HuH-7 (cell line): ENCODE measurements at places on chromosomes 12 and 14.

- no peak for DNase-seq
Observed at GRCh38 chr12:13067322-13067721, 23.1 kb downstream of the FAM234B start.

GRCh38 chr12:10722502-10722904 lies 620 bp downstream of the YBX3 start:
- DNase-seq = peak; percentile 44

DNA sequence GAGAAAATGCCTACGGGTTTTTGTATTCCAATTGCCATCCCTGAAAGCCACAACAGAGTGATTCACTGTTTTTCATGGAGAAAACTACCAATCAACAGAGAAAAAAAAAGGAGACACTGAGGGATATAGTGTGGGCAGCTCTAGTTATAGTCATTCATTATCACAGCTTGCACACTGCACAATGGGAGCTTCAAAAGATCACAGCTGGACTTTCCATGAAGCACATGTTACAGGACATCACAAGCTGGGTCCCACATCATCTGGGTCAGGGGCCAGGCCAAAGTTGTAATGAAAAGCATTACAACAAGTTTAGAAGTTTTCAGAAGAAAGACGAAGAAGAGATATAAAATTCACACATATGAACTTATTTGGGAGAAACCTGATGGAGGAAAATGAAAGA lies 41.5 kb downstream of the RERG start:
- DNase-seq = no peak

- no peak for DNase-seq
Observed at GRCh38 chr12:82057770-82058169, 298.6 kb upstream of the PPFIA2 start.

- DNase-seq = no peak
Observed at GRCh38 chr12:114404083-114404925, 1.6 kb downstream of the TBX5 start.

- no peak for DNase-seq
Observed at GRCh38 chr12:120758798-120759590, 33.4 kb downstream of the ACADS start.

DNA sequence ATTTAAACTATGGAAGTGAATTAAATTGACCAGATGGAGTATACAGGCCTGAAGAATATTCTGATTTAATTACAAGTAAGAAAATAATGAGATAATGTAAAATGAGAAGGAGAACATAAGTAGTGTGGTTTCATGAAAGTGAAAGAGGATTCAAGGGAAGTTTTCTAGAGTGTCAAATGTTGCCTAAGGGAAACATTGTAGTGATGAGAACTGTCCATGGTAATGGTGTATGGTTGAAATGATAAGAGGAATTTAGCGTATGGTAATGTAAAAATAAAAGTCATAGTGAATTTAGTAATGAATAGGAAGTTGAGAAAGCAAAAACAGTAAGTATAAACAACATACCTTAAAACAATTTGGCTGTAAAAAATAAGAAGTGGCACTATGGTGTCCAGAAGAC lies 1954.6 kb upstream of the FLRT2 start:
- DNase-seq = no peak

DNA sequence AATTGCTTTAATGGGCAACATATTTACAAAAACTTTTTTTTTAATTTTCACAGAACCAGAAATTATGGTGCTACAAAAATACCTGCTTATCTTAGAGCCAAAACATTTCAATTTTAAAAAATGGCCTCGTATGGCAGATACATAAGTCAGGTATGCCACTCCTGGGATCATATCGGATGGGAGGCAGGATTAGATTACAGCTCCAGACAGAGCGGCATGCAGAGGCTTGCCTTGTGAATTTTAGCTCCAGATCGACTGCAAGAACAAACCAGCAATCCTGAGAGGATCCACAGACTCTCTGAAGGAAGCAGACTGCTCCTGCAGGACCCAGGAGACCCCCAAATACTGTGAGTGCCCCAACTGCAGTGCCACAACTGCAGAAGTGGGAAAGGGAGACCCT lies 169.3 kb upstream of the AMIGO2 start:
- DNase-seq = no peak

DNA sequence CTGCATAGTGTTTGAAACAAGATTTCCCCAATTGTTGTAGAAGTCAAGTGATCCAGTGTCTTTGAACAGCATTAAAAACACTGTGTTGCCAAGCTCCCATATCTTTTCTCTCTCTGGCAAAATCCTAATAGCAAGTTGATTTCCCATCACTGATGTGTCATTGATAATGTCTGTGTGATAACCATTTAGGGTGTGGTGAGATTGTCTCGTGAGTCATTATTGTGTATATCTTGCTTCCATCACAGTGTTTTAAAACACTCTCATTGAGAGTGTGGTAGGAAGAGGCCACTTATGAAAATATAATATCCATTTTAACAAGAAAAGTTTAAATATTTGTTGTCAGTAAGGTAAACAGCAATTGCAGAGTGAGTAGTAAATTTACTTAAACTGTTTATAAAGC lies 74.7 kb downstream of the PRORP start:
- no peak for DNase-seq

DNA sequence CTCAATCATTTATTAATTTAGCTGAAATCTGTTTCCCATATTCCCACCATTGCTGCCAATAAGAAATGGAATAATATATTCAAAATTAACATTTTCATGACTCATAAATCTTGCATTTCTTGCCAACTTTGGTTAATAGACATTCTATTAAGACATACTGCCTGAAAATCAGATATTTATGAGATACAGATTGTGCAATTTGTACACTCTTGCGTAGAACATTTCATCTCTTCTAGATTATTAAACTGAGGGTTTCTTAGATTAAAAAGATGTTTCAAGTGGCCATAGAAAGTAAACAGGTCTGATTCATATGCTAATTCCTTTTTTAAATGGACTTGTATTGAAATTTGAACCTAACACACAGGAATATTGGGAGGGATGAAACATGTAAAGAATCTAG lies 9.1 kb downstream of the LTA4H start:
- DNase-seq = no peak

- no peak for DNase-seq
Observed at GRCh38 chr12:32217354-32218310, 111.0 kb downstream of the BICD1 start.

DNA sequence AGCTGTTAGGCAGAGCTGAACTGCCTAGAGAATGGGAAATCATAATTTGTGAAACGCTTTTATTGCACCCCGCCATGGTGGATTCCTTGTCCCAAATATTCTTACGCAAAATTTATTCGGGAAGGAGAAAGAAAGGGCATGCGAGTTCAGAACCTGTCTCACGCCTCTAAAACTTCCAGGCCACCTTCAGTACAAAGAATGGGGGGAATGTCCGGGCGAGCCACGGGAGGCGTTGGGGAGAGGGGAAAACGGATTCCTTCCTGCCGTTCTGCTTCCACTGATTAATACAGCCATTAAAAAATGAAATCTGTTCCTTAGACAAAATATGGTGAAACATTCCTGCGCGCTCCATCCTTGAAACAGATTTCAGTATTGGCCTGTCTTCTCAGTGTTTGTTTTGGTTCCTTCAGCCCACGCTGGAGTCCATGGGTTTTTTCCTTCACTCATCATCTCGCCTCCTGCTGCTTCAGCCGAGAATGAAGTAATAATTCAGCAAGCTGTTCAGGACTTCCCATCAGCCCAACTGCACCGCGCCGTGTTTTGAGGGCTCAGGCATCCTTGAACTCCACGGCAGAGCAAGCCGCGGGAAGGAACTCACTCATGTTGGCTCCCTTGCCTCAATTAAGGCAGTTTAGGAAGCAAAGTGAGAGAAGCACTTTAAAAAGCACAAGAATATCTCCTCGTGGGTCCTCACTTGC lies 47.7 kb upstream of the CDKN3 start:
- no peak for DNase-seq

GRCh38 chr14:89013698-89014568 lies 189.5 kb downstream of the TTC8 start:
- no peak for DNase-seq

GRCh38 chr12:46233423-46233822 lies 35.4 kb downstream of the SLC38A1 start:
- no peak for DNase-seq

- no peak for DNase-seq
Observed at GRCh38 chr12:70040141-70040540, 203.1 kb upstream of the CNOT2 start.

DNA sequence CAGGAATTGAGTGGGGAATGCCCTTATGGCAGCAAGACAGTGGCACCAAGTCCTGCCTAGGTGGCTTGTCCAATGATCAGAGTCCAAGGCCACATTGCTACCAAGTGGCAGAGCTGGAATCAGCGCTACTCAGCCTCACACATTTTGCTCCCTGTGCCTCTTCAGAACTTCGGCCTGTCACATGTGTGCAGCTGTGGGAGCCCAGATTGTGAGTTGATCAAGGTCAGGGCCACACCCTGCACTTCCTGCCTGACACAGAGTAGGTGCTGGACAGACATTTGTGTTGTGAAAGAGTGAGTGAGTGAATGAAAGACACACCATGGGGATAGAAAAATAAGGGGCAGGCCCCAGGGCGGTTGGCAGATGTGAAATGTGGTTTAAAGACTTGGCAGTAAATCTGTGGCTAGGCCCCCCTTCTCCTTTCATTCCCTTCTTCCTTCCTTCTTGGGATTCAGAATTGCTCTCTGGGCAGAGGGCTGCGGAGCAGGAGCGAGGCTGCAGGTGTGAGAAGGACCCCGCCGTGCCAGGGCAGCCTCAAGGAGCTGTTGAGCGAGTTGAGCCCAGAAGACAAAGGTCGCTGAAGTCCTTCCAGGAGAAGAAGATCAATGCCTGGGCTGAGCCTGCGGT lies 83.5 kb downstream of the SLC25A47 start:
- DNase-seq = no peak

DNA sequence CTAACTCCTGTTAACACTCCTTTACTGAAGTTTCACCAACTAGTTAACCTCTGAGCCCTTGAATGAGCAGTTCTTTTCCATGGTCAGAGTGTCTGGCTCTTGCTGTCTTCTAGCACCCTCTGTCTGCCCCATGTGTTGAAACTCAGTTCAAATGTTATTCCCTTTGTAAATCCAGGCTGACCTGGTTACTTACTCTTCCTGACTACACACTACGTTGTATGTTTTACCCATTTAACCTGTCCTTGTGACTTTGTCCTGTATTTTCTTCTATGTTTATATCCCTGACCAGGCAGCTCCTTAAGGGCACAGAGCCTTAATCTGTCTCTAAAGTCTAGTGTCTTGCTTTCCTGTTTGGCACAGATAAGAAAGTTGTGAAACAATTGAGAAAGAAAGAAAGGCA lies 389.0 kb upstream of the RPL10L start:
- DNase-seq = peak; percentile 4

- DNase-seq = peak; percentile 25
Observed at GRCh38 chr12:44497044-44497443, 379.1 kb downstream of the NELL2 start.

GRCh38 chr12:19140381-19141236 lies 11.1 kb downstream of the PLEKHA5 start:
- DNase-seq = no peak

- DNase-seq = no peak
Observed at GRCh38 chr12:71872972-71873371, 33.4 kb downstream of the TBC1D15 start.

DNA sequence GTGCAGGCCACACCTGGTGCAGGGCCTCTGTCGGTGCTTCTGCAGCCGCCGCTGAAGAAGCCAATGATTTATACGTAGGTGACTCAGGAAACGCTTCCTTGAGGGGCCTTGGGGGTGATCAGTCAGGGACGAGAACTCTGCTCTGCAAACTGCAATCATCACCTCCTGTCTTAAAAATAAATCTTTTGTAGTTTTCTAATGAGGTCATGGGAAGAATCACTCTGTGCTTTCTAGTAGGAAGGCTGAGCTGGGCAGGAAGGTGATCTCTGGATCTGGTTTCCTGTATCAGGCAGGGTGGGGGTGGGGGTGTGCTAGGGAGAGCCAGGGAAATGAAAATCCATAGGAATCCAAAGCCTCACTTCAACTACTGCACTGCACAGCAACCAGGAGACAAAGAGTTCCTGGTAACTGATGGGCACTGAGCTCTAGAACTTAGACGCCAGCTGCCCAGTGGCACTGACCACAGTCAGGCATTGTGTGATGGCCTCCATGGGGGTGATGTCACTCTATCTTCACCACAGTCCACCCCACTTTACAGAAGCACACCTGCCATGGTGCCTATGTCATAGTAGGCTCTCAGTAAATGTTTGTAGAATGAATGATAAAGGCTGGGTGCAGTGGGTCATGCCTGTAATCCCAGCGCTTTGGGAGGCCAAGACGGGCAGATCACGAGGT lies 292.4 kb upstream of the PWP1 start:
- DNase-seq = no peak

DNA sequence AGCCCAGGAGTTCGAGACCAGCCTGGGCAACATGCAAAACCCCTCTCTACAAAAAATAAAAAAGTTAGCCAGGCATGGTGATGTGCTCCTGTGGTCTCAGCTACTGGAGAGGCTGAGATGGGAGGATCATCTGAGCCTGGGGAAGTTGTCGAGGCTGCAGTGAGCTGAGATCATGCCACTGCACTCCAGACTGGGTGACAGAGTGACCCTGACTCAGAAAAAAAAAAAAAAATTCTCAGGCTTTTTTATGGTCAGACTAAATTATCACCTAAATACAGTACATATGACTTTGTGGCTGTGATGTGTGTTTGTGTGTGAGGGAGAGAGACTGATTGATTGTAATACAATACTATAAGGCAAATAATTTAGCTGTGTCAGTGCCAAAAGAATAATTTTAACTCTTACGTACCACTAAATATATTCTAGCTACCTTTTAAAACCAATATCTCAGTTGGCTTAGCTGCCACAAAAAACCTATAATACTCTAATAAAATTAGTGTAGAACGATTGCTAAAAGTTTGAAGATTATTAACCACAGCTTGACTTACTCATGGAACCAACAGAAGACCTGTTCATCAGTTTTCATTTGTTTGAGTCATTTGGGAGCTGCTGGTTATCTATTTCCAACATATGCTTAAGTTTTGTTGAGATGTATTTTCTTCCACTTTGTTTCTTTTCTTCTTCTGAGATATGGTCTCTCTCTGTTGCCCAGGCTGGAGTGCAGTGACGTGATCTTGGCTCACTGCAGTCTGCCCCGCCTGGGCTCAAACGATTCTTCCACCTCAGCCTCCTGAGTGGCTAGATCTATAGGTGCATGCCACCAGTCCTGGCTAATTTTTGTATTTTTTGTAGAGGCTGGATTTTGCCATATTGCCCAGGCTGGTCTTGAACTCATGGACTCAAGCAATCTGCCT lies 58.0 kb downstream of the DIP2B start:
- no peak for DNase-seq

DNA sequence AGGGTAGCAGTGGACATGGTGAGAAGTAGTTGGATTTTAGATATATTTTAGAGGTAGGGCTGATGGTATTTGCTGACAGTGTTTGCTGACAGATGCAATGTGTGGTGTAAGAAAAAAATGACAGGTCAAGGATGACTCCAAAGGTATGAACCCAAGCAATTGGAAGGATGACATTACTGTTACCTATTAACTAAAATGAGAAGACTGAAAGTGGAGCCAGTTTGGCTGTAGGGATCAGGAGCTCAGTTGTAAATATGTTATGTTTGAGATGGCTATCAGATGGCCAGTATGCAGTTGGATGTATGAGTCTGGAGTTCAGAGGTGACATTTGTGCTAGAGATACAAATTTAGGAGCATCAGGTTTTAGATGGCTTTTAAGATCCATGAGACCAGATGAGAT lies 17.4 kb upstream of the SERPINA6 start:
- peak; percentile 47 for DNase-seq
